ENCODE measurements at places on chromosomes 2 and 18.

DNA sequence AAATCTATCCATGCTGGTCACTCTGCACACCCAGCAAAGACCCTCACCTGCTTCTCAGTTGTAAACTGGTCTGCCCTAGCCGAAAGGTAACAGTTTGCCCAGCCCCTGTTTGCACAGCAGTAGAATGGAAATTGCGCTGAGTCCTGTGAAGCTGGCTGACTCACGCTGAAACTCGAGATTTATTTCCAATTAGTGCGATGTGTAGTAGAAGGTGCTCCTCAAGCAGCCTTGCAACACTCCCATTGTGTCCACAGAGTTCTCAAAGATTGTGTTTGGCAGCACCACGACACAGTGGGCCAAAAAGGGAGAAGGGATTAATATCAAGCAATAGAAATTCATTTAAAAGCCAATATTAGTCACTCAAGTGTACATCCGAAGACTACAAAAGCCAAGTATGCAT lies 21.7 kb upstream of the APCDD1 start:
- no peak for DNase-seq

DNA sequence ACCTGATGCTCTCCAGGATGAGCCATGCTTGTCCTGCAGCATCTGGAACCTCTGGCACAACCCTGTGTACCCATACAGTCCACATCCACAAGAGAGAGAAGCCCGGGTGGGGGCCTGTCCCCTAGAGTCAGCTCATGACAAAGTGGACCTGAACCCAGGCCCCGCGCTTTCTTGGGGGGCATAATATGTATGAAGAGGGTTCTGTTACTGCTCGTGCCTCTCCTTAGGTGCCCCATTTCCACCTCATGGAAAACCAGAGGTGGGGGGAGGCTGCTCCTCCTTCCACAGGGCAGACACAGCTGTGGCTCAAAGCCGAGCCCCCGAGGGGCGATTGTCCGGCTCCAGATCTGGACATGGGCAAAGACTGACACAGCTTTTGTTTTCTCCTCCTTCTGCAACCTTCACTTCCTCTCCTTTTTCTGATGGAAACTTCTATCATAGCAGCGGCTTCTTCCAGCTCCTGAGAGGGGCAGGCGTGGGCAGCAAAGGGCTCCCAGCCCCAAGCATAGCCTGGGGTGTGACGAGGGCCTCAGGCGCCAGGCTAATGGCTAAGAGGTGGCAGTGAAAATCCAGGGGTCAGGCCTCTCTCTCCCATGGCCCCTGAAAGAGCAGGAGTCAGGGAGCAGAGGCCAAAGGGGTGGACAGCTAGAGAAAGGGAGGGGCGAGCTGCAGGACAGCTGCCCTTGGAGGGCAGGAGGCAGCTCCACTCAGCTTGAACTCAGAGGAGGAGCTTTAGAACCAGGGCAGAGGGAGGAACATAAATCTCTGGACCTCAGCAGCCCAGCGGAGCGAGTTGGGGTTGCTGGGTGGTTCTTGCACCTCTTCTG lies 155.5 kb downstream of the ZFP36L2 start:
- no peak for DNase-seq

GRCh38 chr2:218981390-218981880 lies 3.5 kb downstream of the FEV start:
- DNase-seq = no peak

DNA sequence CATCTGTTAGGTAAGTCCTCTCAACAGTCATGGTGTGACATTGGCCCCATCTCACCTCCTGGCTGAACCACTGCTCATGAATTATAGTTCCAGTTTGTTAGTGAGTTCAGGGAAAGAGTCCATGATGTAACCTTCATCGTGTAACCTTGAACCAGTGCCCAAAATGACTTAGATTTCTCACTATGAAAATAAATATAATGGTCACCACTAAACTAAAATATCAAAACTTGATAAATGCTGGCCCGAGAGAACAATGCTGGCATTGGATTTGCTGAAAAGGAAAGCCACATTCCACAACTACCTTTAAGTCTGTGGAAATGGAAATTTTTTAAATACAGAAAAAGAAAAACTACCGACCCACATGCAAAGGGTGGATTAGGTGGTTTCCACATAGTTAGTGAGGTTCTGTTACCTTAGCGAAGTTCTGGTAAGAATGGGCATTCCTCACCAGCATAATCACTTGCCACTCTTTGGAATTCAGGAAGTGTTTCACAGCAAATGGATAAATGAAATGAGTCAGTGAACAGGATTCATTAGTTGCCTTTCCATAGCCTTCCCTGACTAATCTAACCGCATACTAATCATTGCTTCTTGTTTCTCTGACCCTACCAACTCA lies 133.9 kb upstream of the CTAGE1 start:
- no peak for DNase-seq

GRCh38 chr18:8333961-8334360 lies 275.3 kb upstream of the RAB12 start:
- no peak for DNase-seq

- DNase-seq = peak; percentile 8
These were observed 28.4 kb downstream of the NRXN1 start for GRCh38 chr2:51003345-51004192.

DNA sequence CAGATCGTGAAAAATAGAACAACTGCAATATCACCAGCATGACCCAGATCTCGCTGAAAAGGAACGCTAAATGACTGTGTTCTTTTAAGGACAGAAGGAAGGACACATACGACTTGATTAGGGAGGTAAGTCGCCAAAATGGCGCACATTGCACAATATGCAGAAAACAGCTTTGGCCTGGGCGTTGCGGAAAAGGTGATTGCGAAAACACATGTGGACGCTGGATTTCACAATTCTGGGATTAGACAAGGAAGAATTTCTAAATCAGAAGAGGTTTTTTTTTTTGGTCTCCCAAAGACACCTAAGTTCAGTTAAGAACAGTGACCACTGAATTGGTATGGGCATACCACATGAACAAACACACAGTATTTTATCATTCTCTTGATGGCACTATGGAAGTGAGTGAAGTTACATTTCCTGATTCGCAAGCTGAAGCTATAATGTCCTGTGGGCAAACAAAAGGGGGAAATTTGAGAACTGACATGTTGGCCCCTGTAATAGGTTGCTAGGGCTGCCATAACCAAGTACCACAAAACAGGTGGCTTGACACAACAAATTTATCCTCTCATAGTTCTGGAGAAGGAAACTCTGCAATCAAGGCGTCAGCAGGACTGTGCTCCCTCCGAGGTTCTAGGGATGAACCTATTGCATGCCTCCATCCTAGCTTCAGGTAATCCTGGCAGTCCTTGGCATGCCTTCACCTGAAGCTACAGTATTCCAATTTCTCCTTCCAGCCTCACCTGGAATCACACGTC lies 25.8 kb upstream of the ERICH2 start:
- DNase-seq = no peak

DNA sequence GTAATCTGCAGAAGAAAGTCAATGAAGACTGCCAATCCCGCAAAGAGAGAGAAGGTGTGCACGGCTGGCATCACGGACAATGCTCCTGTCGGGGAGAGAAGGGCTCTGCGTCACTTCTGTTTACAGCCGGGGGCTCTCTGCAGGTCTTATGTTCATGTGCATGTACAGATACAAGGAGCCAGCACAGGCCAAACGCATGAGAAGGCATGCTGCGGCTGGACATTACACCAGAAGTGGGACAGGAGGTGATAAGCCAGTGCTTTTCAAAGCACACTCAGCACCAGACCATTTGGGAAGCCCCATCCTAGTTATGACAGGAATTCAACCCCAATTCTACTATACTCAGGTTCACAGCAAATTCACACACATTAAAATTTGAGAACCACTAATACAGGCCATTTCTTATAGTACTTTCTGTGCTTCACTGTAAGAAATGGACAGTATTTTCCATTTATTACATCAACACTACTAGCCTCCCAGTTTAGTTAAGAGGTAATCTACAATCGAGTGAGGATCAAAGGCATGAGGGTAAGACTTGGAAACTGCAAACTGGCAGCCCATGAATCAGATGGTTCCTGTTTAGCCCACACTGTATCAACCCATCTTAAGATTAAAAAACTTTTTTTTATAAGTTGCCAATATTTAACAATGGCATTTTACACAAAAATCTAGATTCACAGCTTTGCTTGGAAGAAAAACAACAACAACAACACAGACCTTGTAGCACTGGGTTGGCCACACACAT lies 38.2 kb downstream of the RMC1 start:
- no peak for DNase-seq

GRCh38 chr2:75337016-75337415 lies 137.7 kb upstream of the TACR1 start:
- no peak for DNase-seq

DNA sequence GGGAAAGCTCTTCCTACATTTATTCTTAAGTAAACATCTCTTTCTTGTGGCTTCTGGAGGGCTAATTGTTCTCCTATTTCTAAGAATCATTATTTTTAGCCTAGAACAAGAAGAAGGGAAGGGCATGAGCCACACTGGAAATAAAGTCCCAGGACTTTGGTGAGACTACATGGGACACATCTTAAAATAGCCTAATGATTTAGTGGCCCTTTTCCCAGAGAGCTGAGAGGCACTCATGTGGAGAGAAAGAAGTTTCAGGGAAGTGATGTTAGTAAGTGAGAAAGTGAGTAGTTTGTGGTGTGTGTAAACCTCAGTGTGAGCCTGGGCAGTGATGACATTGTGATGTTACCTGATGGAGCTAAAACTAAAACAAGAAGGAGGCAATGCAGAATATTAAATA lies 14.6 kb downstream of the ITGA4 start:
- DNase-seq = no peak

- no peak for DNase-seq
These were observed 248.9 kb downstream of the GLI2 start for GRCh38 chr2:120984452-120985173.

DNA sequence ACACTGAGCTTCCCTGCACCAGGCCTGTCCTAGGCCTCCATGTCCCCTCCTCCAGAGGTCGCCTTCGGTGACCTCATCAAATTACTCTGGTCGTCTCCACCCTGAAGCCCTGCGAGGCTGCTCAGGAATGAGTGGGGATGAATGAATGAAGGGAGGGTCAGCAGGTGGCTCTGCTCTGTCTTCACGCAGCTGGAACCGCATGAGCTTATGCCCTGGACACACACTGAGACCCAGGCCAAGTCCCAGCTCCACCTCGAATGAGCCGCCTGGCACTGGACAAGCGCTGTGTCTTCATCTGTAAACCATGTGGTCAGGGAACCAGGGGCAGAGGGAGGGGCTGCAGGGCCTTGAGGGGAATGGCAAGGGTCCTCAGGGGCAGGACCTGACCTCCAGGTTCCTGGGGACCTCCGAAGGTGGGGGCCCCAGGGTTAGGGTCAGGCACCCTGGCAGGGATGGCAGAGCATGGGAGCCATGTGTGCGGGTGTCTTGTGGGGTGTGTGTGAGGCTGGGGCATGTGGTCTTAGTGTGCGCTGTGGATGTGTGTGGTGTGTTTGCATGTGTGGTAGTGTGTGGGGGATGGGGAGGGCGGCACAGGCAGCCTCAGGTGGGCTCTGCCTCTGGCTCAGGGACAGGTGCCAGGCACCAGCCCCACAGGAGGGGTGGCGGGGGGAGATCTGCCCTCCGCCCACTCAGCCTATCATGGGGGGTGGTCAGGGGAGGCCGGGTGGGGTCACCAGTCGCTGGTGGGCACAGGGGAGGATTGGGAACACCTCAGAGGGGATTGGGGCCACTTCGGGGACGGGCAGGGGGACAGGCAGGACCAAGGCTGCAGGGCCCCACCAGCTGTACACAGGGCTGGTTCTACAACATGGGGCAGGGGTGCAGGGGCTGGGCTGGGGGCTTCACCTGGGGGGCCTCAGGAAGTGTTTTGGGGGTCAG lies 13.9 kb downstream of the ODC1 start:
- no peak for DNase-seq

DNA sequence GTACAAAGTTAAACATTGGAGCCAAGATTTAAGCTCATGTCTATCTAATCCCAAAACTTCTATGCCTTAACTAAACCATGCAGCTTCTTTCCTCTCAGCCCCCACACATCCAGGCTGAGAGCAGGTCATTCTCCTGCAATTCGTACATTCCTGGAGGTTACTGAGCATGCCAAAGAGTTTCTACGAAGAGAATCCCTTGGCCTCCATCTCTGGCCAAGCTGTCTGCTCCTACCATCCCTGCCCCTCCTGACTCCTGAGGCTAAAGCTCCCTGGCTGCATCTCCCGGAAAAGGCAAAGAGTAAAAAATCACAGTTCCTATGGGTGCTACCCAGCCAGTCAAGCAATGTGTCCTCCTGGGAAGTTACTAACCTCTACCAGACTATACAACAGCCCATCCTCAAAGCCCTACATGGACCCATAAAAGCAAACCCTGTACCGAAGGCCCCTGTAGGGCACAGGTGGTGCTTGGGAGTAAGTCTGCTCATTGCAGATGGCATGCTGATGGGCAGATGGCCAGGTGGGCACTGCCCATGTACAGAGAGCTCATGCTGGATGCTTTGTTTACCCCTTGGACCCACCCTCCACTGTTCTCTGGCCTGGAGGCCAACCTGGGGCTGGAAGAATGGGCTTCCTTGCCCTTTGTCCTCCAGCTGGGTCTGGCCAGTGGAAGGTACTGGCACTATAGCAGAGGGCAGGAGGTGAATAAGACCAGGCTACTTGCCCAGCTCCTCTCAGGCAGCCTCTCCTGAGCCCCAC lies 99.5 kb downstream of the TTC32 start:
- no peak for DNase-seq

GRCh38 chr2:88671786-88672427 lies 19.6 kb upstream of the RPIA start:
- peak; percentile 78 for DNase-seq

GRCh38 chr2:187853381-187853791 lies 299.2 kb upstream of the TFPI start:
- no peak for DNase-seq

GRCh38 chr2:122193622-122194021 lies 438.2 kb downstream of the TSN start:
- peak; percentile 80 for DNase-seq

DNA sequence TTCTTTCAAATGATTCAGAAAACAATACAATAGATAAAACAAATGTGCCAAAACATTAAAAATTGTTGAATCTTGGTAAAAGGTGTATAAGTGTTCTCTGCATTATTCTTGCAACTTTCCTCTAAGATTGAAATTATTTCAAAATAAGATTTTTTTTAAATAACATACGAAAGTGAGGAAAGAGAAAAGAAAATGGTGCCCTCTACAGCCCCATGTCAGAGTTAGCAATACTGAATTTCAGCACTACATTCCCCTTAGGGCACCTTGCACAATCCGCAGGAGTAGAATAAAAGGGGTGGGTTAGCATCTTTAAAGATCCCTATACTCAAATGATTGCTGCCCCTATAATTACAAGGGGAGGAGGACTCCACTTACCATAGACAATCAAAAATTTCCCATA lies 433.7 kb downstream of the BCL11A start:
- peak; percentile 42 for DNase-seq

DNA sequence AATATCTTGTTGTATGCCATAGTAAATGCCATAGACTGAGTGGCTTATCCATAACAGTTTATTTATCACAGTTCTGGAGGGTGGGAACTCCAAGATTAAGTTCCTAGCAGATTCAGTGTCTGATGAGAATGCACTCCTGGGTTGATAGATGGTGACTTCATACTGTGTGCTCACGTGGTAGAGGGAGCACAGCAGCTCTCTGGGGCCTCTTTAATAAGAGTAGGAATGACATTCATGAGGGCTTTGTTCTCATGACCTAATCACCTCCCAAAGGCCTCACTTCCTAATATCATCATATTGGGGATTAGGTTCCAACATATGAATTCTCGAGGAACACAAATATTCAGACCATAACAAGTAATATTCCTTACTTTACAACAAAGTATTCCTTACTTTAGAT lies 98.1 kb upstream of the SH3BP4 start:
- DNase-seq = no peak

GRCh38 chr2:61443342-61444041 lies 27.4 kb downstream of the USP34 start:
- no peak for DNase-seq

- peak; percentile 10 for DNase-seq
These were observed 91.7 kb downstream of the KLF7 start for GRCh38 chr2:207073801-207074678.
